ENCODE measurements at places on chromosomes 1 and 21.
A peak's percentile ranks its signal among the peaks of the same experiment; 100 is the strongest.

DNA sequence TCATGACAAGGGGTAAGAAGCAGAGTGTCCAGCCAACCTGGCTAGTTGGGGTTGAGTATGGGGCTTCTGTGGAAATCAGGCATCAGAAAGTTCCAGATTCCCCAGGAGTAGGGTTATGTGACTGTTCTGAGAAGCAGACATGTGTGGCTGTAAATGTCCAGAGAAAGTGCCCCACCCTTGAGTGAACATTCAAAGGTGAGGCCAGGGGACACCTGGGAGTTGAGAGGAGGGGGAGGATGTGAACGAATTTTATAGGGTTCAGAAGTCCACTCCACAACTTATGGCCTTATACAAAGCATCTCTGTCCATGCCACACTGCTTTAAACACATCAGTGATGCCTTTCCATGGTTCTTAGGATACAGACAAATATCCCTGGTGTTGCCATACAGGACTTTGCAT is 133.3 kb downstream of the IGSF21 start:
- no peak for DNase-seq

GRCh38 chr21:15224346-15225086 is 159.7 kb upstream of the NRIP1 start:
- peak; percentile 79 for DNase-seq

DNA sequence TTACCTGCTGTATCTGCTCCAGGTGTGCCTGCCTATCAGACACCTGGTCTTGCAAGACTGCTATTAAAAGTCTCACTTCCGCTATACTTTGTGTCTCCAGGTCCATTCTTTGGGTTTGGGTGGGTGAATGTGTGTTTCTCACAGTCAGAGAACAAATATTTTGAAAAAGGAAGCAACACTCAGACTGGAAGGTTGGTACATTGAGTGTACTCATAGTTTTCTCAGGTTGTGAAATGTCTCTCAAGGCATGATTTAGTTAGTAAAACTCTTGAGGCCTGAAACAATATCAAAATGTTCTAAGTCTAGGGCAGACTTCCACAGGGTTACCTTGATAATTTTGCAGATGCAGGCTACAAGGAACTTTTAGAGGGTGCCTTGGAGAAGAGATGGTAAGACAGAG is 429.9 kb upstream of the ZRANB2 start:
- DNase-seq, result no peak

- DNase-seq, result no peak
These were observed 502 bp downstream of the VANGL2 start for GRCh38 chr1:160400646-160401486.

DNA sequence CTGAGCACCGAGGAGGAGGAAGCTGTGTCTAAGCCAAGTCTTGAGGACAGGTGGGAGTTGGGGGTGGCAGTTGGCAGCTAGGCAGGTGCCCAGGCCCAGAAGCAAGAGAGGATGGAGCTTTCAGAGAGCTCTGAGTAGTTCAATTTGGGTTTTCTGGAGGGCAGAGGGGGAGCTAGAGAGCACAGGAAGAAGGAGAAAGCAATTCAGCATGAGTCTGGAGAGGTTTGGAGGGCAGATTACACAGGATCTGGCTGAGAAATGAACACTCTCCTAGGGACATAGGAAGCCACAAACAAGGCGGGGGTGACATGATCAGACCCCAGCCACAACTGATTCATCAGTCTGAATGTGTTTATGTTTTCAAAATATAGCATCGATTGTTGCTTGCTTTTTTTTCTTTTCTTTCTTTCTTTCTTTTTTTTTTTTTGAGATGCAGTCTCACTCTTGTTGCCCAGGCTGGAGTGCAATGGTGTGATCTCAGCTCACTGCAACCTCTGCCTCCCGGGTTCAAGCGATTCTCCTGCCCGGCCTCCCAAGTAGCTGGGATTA is 23.8 kb downstream of the PTPRF start:
- DNase-seq, result peak; percentile 32

DNA sequence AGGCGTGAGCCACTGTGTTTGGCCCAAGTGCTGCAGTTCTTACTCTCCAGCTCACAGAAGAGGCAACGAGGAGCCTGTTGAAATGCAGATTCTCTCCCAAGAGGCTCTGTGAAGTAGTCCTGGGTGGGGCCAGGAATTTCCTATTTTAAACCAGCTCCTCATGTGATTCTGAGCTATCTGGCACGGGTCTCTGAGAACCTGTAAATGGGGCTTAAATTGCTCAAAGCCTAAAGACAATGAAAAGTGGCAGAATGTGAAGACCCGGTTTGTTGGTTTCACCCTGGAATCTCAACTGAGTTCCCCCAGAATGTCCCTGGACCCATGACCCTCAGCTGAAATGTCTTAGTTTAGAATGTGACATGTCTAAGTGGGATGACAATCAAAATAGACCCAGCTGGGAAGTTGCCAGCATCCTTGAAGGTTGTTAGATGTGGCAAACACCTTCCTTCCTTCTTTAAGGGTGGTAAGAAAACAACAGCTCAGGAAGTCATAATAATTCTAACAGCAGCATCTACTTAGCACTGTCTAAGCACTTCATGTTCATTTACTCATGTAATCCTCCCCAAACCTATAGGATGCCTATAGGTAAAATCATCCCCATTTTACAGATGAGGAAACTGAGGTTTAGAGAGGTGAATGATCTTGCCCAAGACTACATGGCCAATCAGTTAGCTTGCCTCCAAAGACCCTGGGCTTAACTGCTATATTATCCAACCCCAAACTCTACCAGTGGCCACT is 20.9 kb upstream of the ATP5PO start:
- no peak for DNase-seq

GRCh38 chr1:77473690-77474089 is 191.9 kb downstream of the AK5 start:
- no peak for DNase-seq

- no peak for DNase-seq
These were observed 364.7 kb downstream of the PTPRU start for GRCh38 chr1:29601021-29601420.

DNA sequence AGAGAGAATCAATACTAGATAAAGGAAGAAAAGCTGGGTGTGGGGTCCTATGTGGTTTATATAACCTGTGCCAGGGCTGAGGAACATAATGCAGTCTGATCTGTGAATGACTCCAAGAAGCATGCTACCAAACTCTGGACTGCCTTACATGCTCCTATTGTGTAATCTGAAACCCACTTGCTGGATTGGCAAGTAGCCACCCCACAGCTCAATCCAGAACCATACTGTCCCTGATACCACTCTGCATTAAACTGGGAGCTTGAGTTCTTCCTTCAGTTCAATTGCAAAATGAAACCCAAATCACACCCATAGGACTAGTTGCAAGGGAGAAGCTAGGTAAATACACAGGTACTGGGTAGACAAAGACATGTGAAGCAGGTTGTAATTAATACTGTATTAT is 115.4 kb upstream of the NEGR1 start:
- peak; percentile 26 for DNase-seq

GRCh38 chr1:228399531-228400236 is 7.0 kb downstream of the TRIM11 start:
- DNase-seq, result no peak

- DNase-seq, result no peak
These were observed 370.5 kb upstream of the PBX1 start for GRCh38 chr1:164188497-164188896.

GRCh38 chr1:232422898-232423297 is 207.0 kb downstream of the SIPA1L2 start:
- DNase-seq, result no peak

DNA sequence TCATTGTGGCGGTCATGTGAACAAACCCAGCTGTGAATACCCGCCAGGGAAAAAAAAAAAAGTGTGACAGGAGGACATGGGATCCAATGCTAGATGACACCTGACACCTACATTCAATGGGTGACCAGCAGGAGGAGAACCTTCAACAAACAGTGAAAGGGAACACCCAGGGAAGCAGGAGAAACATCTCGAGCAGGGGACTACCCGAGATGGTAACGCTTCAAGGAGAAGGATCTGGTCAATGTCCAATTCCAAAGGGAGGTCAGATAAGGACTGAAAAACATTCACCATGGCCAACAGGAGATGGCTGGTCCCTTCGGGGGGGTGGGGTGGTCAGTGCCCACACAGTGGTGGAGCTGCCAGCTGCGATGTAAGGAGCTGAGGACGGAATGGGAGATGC is 46.3 kb downstream of the PTPN14 start:
- no peak for DNase-seq

DNA sequence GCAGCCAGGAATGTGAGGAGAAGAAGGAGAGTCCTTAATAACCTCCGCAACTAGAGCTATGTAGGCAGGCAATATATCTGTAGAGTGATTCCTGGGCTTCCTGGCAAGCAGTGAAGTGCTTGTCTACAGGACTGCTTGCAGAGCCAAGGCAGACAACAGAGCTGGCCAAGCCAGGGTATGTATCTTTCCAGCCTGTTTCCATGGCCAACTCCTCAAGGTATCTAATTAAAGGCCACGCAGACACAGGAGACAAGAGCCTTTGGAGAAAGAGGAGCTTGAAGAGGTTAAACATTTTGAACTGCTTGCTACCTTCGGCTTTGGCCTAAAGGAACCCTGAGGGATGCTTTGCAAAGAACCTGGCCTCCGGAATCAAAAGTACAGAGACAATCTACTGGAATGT is 137.4 kb downstream of the PIGK start:
- DNase-seq, result no peak

- no peak for DNase-seq
These were observed 8.5 kb downstream of the EPHA2 start for GRCh38 chr1:16147156-16147926.

DNA sequence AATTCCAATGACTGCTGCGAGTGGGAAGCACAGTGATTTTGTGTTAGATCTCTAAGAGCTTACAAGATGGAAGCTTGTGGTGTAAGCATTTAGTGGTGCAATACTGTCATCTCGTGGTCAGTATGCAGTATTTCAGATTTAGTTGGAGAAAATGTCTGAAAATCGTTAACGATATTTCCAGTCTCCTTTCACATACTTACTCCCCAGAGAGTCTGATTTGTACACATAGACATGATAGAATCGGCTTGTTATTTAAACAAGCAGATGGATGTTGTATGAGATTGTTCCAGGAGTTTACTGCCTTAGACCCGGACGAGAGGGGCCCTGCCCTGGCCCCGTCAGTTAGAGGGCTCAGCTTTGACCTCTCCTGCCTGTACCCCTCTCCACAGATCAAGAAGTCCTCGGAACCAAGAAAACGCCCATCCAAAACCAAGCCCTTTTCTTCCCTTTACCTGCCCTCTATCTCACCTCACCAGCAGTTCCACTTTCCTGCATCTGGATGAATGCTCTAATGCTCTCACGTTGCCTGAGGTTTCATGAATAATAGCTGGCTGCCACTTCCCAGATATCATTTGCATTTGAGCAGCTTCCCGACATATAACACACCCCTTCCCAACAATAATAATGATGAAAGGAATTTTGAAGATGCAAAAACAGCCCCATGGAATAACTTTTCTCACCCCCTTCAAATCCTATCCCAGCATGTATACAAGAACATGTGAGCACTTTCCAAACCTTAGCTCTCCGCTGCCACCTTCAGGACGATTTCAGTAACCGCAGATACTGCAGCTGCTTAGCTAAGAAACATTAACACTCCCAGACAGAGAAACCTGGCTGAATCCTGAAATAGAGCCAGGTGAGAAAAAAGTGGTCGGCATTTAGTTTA is 247.3 kb downstream of the LTN1 start:
- peak; percentile 68 for DNase-seq

DNA sequence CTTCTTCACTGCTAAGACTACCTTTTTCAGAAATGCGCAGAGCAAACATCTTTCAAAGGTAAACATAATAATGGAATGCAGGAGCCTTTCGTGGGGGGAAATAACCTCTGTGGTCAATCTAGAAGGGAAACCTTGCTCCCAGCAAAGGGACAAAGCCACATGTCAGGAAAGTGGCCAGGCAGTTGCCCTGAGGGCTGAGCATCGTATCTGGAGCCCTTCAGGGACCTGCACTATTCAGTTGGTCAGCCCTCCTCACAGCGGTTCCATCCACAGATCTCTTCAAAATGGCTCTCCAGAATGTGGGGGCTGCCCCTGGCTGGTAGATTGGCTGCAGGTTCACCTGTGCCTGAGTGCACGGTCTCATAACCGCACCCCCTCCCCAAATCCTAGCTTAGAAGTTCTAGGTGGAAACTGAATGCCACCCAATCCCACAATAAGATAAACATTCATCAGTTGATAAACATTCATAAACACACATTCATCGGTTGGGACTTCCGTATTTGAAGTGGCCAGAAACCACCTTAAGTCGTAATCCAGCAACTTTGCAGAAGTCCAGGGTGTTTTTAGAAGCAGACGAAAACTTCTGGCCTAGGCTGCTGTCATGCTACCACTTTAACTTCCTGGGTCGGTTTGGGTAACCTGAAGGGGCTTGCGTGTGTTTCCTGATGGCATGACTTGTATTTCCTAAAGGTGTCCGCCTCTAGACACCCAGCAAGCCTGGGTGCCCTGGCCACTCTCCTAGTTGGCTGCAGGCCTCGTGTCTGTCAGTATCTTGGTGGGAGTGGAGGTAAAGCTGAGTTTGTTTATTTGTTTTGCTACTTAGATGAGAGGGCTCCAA is 50.5 kb downstream of the RASSF5 start:
- no peak for DNase-seq

DNA sequence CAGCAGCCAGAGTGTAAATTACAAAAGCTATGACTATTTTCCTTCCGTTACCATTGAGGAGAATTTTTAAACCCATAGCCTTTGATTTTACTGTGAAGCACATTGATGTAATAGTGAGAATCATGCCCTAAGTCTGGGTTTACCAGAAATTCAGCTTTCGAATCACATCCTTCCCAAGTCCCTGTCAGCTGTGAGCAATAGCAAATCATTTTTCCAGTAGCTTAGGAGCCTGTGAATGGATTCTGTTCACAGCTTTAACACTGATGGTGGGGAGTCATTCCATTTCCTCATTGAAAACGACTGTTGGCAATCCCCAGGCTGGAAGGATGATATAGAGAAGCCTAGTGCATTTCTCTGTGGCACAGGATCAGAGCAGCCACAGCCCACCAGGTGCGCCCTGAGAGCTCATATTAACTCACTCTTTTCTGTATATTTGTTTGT is 82.2 kb upstream of the C1orf105 start:
- DNase-seq, result no peak

DNA sequence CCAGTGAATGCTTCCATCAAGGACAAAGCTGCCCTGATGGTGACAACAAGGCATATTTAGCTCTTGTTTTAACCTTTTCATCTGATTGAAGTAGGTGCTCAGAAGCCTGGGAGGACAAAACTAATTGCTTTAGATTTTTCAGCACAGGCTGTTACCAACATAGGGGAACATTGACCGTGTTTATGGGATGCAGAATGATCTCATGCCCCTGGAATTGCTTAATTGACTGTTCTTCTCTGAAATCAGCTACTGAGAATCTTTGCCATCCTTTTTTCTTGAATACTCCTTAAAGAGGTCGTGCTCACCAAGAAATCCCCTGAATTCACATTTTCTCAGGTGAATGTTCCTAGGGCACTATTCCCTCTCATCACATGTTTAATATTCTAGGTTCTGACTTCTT is 95.9 kb upstream of the CCDC190 start:
- no peak for DNase-seq

DNA sequence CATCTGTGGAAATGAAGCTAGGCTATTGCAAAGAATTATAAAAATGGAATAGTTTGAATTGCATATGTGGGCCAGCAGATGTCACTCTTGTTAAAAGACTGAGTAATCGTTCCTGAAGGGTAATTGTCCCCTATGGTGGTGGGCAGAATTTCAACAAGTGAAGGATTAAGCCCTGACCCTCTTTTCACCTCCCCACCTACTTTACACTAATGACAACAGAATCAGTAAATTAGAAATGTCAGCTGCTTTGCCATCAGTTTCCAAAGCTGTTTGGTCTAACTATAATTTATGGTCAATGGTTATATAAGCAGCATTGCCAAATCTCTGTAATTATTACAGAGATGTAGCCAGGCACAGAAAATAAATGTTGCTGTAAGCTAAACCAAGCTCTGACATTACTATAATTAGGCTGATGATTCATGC is 898.6 kb downstream of the AMY1C start:
- DNase-seq, result peak; percentile 14

- DNase-seq, result no peak
These were observed 667 bp upstream of the CYB561D1 start for GRCh38 chr1:109493227-109493626.

Measured in foreskin melanocyte (primary cell).